ENCODE measurements at places on chromosomes 5 and 9.

DNA sequence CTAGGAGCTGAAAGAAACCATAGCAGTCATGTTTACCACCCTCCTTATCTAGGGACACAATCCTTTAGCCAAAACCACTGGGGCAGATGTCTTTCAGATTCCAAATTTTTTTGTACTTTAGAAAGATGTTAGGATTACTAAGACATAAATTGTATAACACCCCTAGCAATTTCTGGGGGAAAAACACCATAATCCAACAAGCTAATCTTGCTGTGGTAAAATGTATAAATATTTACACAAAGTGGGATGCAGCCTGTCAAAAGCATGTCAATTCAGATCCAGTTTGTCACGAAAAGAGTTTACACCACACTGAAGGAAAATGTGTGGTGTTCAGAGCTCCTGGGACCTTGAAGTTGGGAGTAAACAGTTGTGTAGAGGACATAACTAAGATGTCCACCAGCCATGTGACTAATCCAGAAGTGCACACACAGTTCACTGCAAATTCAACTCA lies 274.3 kb downstream of the ADAMTSL1 start:
- DNase-seq, result no peak

GRCh38 chr9:100099722-100100042 lies 639 bp downstream of the INVS start:
- DNase-seq, result no peak

DNA sequence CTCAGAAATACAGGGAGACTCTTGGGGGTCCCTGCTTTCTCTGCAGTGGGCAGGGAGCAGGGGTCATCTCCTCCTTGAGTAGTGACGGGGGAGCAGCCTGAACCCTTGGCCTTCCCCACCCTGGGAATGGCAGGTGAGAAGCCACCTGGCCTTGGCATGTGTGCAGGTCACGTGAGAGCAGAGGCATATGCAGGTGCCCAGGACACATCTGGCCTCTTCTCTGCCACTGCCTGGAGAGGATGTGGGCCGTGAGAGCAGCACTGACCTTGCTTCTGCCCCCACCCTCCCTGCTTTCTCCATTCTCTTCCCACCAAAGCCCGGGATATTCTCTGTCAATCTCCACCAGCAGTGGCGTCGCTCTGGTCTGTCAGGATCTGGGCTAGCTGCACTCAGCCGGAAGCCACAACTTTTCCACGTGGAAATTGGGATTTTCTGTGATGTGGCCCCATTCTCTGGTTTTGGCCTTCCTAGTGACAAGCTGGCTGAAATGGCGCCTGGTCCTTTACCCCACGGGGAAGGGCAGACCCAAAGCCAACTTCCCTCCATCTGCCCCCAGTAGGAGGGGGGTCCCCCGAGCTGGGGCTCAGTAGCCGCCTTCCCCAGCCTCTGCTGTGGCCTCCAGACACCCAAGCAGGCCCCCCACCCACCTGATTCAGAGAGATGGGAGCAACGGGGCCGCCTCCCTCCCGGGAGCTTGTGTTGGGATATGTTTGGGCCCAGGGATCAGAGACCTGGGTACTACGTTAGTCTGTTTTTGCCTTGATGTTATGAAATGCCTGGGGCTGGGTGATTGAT lies 70.4 kb upstream of the FCN1 start:
- no peak for DNase-seq

DNA sequence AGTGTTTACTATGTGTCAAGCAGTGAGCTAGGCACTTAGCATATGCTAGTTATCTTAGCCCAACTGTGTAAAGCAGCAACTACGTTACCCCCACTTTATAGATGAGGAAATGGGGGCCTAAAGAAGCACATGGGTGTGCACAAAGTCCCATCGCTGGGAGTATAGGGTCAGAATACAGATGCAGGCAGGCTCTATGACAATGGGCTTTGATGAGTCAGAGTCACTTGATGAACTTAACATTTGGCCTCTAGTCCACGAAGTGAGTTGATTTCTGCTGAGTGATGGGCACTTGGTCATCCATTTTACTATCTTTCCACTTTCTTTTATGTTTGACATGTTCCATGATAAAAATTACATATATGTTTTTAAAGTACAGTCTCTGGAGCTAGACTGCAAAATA lies 204.3 kb downstream of the TRIM32 start:
- peak; percentile 32 for DNase-seq

DNA sequence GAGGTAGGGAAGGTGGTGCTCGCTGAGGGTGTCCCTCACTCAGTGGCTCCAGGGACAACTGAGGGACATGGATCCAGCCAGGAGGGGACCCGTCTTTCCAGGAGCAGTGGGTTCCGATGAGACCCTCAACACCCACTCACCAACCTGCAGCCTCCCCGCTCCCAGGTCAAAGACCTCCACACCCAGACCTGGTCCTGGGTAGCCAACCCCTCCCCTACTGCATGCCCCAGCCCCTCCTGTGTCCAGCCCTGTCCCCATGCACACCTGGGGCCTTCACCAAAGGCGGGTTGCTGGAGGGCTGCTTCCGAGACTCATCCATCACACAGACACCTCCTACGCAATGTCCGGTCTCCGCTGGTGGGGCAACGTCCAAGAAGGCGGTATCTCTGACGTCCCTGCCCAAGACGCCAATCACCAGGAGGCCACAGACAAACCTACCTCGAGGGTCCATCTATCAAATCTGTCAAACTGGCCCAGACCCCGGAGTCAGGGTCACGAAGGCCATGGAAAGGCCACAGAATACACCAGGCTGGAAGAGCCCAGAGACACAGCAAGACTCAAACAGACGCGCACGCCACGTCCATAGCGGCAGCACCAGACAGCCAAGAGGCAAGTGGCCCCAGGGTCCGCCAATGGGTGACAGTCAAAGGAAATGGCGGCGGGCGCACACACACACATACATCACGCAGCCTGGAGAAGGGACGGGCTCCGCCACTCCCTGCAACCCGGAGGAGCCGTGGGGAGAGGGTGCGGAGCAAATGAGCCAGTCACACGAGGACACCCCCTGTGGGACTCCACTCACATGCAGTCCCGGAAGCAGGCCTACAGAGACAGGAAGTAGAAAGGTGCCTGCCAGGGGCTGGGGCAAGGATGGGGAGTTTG lies 10.8 kb downstream of the NACC2 start:
- no peak for DNase-seq

DNA sequence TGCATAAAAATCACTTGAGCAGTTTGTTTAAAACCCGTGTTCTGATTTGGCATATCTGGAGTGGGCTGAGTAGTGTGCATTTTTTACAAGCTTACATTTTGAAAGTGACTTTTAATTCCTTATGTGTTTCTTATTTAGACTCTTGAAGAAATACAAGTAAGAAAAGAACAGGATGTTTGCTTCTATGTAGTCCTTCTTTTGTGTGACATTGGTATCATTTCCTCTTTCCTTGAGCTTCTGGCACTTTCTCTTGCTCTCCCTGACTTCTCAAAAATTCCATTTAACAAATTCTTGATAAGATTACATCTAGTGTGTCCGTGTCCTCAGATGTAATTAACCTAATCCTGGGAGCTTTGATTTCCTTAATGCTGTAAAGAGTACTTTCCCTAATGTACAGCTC lies 12.5 kb downstream of the GARNL3 start:
- DNase-seq, result no peak

DNA sequence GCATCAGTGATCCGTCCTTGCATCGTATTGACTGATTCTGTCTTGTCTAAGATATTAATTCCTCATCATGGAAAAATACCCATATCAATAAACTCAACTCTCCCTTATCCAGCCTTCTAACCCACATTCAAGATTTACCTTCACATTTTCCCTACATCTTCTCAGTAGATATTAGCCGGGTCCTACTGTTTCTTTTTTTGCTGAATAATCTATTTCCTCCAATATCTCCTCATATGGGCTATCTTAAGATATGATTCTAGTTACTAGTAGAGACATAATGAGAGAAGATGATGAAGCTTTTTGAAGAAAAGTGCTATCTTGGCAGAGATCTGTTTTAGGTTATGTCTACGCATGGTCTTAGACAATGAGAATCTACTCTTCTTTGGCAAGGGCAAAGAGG lies 785.8 kb downstream of the BRINP1 start:
- no peak for DNase-seq

DNA sequence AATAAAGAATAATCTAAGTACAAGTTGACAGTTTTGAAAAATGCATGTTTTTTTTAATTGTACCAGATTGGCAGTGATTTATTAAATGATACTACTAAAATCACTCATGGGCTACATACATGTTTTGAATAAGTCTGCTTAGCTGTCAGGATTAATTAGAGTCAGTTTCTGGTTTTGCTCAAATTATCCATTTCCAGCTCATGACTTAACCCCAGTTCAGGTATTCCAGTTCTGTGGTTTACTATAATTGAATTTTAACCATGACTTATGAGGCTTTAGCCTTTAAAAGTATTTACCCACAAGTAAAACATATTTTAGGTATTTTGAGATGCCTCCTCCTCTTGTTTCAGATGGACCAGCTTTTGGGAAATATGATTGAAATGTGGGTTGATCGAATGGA lies 17.8 kb upstream of the LRRC70 start:
- DNase-seq, result no peak

- no peak for DNase-seq
Observed at GRCh38 chr5:31939151-31939550, 235.0 kb downstream of the GOLPH3 start.

- no peak for DNase-seq
Observed at GRCh38 chr9:13705373-13705772, 425.9 kb upstream of the MPDZ start.

- no peak for DNase-seq
Observed at GRCh38 chr9:107627781-107628180, 138.2 kb upstream of the KLF4 start.

DNA sequence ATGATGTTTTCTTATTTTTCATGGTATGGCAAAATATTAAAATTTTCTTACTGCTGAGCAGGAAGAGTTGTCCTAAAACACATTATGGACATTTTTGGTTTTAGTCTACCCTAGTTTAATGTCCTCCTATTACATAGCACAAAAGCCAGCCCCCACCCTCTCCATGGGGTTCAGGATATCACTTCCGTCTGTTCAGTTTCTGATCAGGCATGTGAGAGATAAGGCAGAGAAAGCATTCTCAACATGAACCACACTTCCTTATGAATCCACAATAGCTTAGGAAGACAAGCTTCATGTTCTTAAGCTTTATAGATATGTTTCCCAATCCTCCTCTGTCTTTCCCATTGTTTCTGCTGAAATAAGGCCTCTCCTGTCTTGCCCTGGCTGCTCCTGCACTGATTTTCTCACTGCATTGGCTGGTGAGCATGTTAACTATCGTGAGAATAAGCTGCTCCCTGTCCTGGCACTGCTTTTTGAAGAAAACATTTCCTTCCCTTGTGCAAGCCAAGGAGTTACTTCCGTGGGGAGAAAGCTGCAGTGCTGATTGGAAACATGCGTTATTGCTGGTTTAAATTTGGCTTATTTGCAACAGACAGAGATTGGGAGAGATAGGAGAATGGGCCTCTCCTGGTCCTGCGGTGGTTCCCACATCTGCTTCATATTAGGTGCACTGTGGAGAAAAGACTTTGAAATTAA lies 260.3 kb upstream of the RPS23 start:
- no peak for DNase-seq

- DNase-seq, result peak; percentile 76
Observed at GRCh38 chr9:121960665-121961064, 132.4 kb downstream of the TTLL11 start.

- peak; percentile 30 for DNase-seq
Observed at GRCh38 chr9:17531642-17532254, 47.1 kb upstream of the SH3GL2 start.

DNA sequence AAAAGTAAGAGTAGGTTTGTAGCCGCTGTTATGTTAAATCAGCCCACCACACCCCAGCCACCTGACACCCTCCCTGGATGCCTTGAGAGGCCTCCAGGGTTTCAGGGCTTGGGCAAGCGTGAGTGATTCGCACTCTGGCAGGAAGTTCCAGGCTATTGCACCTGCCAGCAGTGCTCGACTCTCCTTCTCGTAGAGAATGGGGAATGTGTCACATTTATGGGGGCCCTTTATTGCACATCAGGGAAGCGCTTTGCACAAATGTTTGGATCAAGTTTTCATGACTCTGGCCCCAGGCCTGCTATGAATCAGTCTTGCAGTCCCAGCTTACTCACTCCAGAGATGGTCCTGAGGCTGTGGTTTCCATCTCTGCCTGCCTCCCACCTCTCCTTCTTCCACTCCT lies 66.1 kb upstream of the ADRA1B start:
- DNase-seq, result no peak

DNA sequence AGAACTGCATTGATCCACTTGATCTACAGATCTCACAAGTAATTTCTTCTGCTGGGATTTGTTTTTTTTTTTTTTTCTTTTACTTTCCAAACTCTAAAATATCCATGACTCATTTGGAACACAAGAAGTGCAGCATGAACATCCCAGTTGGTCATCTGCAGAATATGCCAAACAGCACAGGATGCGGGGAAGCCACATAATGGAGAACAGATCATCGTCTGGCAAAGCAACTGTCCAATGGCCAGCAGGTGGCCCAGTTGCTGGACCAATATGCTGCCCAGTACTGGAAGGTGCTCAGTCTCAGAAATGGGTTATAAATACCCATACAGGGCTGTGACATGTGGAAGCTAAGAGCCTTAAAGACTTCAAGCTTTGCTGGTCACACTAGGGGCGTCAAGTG lies 221.3 kb upstream of the TAS2R1 start:
- no peak for DNase-seq

GRCh38 chr5:93636837-93637236 lies 53.8 kb downstream of the NR2F1 start:
- DNase-seq, result no peak

GRCh38 chr5:172821340-172821985 lies 12.6 kb upstream of the ERGIC1 start:
- DNase-seq, result no peak

GRCh38 chr9:136942881-136943230 lies 1.7 kb downstream of the FBXW5 start:
- DNase-seq, result no peak

- no peak for DNase-seq
Observed at GRCh38 chr5:149485655-149486615, 65.3 kb downstream of the CSNK1A1 start.

DNA sequence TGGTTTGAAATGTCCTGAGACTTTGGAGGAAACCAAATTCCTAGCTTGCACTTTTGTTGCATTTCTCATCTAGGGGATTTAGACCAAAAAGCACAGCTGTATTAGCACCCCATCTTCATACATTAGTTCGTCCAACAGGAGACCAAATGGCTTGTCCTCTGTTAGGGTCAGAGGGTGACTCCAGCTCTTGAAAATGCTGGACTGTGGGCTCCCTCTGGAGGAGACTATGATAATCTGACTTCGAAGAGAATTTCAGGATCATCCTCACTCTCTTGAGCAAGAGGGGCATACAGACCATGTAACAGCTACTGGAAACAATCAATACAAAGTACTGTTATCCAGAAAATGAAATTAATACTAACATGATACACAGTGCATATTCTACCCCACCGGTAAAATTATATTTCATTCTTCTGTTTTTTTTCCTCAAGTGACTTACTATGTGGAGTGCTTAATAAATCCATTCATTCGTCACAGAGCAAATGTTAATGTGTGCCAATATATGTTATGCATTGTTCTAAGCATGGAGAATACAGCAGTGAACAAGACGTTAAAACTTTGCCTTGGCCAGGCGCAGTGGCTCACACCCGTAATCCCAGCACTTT lies 63.7 kb upstream of the PPP2CA start:
- DNase-seq, result peak; percentile 64
